ENCODE measurements at places on chromosomes 3 and 15.

DNA sequence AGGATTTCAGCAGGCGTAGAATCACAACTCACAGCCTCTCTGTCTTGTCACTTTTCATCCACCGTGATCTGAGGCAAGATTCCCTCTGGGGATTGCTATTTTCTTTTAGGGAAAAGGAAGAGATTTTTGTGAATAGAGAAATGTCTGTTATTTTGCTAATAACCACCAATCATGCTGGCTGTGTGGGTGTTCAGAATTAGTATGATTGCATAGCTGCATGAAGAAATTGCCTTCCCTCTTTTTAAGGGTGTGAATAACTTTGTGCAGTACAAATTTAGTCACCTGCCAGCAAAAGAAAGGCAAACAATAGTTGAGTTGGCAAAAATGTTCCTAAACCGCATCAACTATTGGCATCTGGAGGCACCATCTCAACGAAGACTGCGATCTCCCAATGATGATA is 60.8 kb downstream of the KAT2B start:
- DNase-seq: no peak

- no peak for DNase-seq
These were observed 602.4 kb downstream of the UNC13C start for GRCh38 chr15:54580643-54581042.

DNA sequence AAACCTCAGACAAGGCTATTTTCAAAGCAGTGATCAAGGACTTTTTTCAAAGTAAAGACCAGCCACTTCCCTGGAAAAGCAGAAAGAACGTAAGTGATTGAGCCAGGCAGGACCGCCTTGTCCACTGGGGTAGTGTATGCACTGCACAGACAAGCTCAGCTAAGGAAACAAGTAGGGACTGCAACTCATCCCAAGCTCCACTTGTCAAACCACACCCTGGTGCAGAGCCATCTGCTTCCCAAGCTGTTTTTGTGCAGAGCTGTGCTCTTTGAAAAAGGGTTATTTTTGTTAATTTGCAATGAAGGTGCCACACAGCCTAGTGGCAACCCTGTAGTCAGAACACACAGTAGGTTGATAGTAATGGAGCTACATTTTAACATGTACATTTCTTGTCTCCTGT is 193.3 kb downstream of the ADAMTS9 start:
- DNase-seq: no peak

DNA sequence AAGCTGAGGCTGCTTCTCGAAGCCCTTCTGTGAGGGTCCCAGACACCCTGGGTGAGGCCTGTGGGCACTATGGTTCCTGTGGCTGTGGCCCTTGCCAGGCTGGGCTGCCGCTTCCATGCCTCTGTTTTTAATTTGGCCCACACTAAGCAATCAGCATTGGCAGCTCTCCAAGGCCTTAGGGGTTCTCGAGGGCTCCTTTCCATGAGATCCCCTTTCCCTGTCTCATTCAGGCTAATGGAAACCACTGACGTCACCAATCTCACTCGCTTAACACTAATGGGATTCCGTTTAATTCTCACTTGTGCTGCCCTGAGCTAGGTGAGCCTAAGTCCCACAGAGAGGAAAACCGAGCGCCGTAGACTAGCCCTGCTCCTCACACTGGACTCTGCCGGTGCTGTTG is 60.2 kb upstream of the RAB6B start:
- no peak for DNase-seq

GRCh38 chr15:64158363-64159134 is 4.3 kb downstream of the PPIB start:
- DNase-seq: no peak

- no peak for DNase-seq
These were observed 147.4 kb upstream of the ARHGEF26 start for GRCh38 chr3:153973722-153974265.

- no peak for DNase-seq
These were observed 210.6 kb upstream of the ZPLD1 start for GRCh38 chr3:102224171-102224570.

- DNase-seq: no peak
These were observed 41.4 kb downstream of the MUC20 start for GRCh38 chr3:195762249-195762585.

GRCh38 chr3:126136428-126137220 is 43.8 kb downstream of the ALDH1L1 start:
- no peak for DNase-seq

DNA sequence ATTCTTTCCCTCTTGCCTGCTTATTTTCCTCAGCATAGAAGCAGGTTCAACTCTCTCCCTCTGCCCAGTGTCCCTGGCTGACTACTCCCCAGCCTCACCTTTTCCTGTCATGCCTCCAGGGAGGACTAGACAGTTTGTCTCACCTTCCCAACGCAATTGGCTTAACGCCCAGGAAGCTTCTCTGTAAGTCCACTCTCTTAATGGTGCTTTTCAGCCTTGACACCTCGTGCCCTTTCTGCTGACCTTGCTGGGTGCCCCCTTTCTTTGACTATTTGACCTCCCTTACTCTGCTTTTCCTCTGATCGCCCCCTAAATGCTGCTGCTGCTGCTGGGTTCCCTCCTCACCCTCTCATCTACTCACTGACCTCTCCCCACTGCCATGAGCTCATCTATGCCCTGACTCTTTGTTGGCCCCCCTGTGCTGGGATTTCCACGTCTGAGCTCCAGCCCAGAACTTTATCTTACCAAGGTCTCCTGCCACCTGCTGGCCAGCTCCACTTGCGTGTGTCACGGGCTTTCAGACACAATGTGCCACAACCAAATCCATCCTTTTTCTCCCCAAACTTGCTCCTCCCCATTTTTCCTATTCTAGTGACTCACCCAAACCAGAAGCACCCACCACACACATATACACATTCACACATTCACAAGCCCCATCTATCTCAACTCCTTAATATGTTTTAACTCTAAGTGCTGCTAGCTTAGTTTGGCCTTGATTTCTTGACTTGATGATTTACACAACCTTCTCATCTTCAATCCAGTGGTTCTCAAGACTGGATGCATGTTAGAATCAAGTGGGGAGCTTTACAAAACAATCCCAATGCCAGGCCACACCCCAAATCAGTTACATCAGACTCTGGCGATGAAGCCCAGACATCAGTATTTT is 16.6 kb downstream of the EPB42 start:
- peak; percentile 20 for DNase-seq

DNA sequence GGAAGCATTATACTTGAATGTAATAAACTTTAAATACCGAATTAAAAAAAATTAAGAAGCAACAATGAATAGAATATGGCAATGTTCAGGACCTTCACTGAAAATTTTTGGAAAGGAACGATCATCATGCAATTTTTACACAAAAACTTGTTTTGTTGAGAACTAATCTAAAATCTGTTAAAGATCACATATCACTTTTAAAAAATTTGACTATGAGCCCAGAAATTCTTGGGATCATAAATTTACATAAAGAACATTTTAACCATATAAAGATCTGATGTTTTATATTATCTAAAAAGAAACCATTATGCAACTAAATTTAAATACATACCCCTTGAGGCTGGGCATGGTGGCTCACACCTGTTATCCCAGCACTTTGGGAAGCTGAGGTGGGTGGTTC is 76.2 kb upstream of the MELTF start:
- no peak for DNase-seq

GRCh38 chr3:151169262-151169947 is 33.6 kb downstream of the GPR171 start:
- no peak for DNase-seq

DNA sequence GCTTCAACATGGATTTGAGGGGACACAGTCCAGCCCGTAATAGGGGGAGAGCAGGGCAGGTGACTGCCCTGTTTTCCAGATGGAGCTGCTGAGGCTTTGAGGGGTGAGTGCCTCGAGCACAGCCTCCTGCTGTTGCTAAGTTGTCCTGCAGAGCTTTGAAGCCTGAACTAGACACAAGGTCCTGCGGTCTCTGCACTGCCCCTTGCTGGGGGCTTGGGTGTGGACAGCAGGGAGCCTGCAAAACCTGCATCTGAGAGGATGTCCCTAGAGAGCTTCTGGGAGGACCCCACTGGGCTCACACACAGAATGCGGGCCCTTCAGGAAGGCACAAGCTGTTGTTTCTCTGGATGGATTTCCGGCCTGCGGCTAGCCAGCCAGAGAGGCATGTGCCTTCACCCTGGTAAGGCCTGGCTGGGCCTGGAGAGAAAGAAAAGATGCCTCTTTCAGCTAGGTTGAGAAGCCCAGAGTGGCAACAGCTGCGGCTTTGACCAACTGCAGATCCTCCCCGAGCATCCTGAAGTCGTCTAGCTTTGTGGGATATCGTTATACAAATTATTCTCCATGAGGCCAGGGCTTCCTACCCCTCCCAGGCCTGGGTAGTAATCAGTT is 226.2 kb downstream of the SLCO3A1 start:
- DNase-seq: no peak

DNA sequence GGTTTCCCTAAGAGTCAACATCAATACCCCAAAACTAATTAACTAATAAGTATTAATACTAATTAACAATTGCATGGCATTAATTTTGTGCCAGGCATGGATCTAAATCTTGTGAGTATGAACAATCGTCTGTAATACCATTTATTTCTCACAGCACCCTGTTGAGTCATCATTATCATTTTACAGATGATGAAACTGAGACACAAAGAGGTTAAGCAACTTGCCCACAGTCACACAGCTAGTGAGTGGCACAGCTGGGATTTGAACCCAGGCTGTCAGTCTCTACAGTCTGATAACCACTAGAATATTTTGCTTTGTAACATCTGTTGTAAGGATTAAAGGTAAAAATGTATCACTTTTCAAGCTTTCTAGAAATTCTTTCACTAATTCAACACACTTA is 423.4 kb upstream of the WNT5A start:
- DNase-seq: no peak

- DNase-seq: no peak
These were observed 10.5 kb upstream of the BLM start for GRCh38 chr15:90706394-90707327.

- DNase-seq: no peak
These were observed 6.1 kb downstream of the CRTAP start for GRCh38 chr3:33119891-33120290.

DNA sequence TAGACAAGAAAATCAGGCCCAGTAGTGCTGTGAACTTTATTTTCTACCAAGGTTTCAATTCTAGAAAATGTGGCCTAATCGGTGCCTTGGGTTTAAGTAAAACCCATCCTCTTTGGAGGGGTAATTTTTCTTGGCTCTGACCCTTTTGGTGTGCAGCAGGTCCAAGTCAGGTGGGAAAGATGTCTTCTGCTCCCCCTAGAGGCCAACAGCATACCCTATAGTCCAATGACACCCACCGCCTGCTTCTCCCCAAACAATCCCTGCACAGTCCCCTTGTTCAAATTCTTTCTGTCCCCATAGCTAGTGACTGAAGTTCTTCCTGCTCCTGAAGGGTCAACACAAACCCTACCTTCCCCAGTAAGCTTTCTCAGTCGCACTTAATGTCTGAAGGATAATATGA is 261.8 kb upstream of the GOLGA6L4 start:
- no peak for DNase-seq

- peak; percentile 56 for DNase-seq
These were observed 39.1 kb downstream of the KLF13 start for GRCh38 chr15:31365655-31366127.

DNA sequence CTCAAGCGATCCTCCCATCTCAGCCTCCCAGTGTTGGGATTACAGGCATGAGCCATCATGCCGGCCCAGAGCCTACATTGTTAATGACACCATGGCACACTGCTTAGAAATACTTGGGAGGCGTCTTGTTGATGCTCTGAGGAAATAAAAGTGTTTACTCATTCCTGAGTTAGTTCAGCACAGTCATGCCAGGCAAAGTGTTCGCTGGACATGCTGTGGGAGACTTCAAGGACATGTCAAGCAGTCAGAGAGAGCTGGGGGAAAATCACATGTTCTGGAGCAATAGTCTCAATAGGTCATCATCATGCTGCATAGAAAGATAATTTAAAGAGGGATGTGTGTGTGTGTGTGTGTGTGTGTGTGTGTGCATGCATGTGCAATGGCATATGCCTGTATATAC is 37.5 kb downstream of the TTC23 start:
- DNase-seq: no peak

- no peak for DNase-seq
These were observed 26.8 kb downstream of the ESYT3 start for GRCh38 chr3:138461246-138461645.

GRCh38 chr15:62124176-62124972 is 40.7 kb downstream of the C2CD4B start:
- DNase-seq: no peak

DNA sequence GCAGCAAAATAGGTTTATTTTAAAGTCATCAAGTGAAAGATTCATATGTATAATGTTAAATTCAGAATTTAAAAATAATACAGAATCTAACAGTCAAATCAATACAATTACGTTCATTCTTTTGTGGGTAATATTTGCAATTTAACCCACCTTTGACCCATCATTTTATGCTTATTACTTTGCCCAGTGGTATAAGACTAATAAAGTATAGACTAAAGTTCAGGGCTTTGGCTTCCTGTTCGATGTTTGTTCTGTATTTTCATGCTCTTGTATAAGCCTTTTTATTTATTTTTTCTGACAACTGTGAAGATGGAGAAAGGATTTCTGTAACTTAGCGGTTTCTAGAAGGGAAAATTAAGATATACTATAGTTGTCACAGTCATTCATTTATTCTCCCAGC is 44.3 kb upstream of the EIF3J start:
- no peak for DNase-seq

DNA sequence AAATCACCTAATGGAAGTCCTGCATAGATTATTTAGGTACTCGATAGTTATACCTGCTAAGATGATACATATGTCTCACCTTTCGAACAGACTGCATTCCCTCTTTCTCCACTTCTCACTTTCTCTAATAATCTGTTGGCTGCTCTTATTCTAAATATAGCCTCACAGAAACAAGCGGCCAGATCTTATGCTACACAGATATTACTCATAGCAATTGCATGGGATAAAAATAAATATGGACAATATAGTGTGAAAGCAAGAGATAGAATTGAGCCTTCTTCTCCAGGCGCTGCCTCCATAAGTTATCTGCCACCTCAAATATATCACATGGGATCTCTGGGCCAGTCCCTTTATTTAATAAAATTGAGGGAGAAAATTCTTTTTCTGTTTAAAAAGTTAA is 29.5 kb upstream of the TGFBR2 start:
- no peak for DNase-seq

GRCh38 chr3:142498397-142499180 is 50.8 kb upstream of the XRN1 start:
- no peak for DNase-seq

- DNase-seq: no peak
These were observed 13.6 kb downstream of the ACKR2 start for GRCh38 chr3:42822828-42823227.

- DNase-seq: no peak
These were observed 103.1 kb upstream of the PDZRN3 start for GRCh38 chr3:73727854-73728253.

DNA sequence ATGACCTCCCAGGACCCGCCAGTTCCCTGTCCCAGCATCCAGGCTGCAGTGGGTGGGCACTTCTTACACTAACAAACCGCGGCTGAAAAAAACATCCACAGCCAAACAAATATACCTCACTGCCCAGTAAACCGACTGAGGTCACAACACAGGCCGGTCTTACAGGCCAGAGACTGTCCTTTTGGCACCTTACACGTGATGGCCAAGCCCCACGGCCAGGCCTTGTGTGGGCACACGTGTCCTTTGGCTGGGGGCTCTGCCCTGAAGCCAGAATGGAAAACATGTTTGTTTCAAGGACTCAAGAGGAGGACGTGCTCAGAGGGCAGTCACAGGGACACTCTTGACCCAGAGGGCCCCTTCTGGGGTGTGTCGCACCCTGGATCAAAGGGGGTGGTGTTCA is 9.8 kb downstream of the SLC38A3 start:
- no peak for DNase-seq

- DNase-seq: no peak
These were observed 358.0 kb upstream of the TGFBR2 start for GRCh38 chr3:30248423-30248822.

All from stimulated activated CD8-positive, alpha-beta memory T cell treated with anti-CD3 and anti-CD28 coated beads, Interleukin-15, amount 100 ng/mL, for 1 hour (primary cell).